ENCODE measurements at places on chromosomes 12 and 14.
A peak's percentile ranks its signal among the peaks of the same experiment; 100 is the strongest.

GRCh38 chr12:118125743-118126118, 10.2 kb upstream of the PEBP1 start:
- DNase-seq = no peak

GRCh38 chr14:75864352-75864751, 117.4 kb downstream of the TGFB3 start:
- DNase-seq = no peak

DNA sequence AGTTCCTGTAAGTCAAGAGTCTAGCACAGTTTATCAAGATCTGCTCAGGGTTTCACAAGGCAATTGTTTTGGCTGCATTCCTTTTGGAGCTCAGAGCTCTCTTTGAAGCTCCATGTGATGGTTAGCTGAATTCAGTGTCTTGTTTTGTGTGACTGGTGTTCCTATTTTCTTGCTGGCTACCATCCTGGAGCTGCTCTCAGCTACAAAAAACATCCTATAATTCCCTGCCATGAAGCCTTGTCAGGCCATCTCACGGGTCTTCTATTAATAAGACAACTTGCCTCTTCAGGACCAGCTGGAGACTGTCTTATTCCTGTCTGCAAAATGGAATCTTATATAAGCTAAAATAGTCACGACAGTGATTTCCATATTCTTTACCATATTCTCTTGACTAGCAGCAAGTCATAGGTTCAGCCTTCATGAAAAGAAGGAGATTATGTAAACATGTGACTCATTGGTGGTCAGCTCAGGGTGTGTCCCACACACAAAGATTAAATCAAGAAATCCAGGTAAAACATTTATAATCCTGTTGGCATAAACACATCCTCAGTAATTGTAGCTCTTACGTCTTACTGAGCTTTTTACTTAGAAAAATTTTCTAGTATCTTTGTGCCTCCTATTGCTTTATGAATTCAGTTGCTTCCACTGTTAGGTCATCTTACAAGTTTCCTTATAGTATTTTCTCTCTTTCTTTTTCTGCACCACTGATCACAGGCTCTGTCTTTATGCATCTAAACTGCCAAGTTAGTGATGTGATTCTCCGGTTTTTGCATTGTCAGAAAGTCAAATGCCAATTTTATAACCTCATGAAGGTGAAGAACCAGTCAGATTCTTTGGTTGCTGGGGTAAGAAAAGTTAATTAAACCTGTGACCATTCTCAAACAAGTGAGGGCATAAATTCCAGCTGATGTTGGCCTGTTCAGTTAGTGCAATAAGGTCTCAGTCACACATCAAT, 378.5 kb upstream of the MGAT4C start:
- DNase-seq = no peak

GRCh38 chr12:15700595-15700994, 88.6 kb downstream of the EPS8 start:
- peak; percentile 70 for DNase-seq

- DNase-seq = no peak
Measured at GRCh38 chr12:32895688-32896431, 717 bp downstream of the PKP2 start.

DNA sequence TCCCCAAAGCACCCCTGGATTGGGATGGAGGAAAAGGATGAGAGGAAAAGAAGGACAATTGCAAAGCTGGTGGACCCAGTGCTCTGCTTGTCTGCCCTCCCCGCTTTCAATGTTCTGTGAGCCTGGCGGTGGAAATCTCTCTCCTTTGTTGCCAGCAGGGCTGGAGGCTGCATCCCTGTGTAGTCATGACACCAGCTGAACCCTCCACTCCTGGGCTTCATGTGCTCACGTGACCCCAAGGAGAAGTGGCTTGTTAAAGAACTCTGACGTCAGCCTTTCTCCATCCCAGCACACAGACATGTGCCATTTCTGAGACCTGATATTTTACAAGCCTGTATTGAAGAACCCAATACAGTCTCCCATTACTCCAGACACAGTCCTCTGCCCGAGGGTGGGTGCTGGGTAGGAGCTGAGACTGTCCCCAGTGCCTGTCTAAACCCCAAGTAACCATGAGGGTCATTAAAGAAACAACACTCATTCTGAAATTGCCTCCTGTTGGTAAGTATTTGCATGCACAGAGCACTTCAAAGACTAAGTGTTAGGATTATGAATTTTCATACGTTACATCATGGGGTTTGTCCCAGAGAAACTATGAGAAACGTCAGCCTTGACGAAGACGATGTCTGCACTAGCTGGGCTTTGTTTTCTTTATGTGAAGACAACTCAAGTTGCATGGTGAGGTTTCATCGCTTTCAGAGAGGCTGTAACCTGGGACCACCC, 21.7 kb downstream of the GALNT16 start:
- DNase-seq = no peak

GRCh38 chr12:3992945-3993344, 119.7 kb upstream of the PARP11 start:
- peak; percentile 18 for DNase-seq

GRCh38 chr14:51630987-51631386, 20.7 kb upstream of the FRMD6 start:
- no peak for DNase-seq

DNA sequence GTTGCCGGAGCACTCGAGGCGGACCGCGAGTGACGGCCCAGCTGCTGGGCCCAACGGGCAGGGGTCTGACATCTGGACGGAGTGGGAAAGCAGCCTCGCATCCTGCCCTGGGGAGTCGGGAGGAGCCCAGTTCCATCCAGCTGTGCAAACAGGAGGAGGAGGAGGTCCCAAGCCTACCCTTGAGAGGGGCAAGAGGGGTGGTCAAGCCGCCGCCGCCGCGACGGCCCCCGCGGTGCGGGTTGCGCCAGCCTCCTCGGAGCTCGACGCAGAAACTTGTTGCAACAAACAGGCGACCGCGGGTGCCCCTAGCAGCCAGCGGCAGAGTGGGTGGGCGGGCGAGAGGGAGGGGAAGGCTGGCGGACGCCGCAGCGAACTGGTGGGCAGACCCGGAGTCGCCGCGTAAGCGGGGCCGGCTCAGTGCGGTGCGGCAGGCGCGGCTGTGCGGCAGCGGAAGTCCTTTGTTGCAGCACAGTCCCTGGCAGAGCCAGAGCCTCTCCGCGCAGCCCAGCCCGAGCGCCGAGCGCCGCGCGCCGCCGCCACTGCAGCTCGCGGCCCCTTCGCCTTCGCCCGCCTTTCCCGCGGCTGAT, at the start of gene ZBTB1:
Gene ZBTB1 (plus strand): TSS at position 461 of the 587 bp plus-strand sequence. CDS start 16,735 bp downstream, outside the sequence.
- no peak for DNase-seq

- no peak for DNase-seq
Measured at GRCh38 chr14:29274890-29275596, 508.5 kb downstream of the FOXG1 start.

DNA sequence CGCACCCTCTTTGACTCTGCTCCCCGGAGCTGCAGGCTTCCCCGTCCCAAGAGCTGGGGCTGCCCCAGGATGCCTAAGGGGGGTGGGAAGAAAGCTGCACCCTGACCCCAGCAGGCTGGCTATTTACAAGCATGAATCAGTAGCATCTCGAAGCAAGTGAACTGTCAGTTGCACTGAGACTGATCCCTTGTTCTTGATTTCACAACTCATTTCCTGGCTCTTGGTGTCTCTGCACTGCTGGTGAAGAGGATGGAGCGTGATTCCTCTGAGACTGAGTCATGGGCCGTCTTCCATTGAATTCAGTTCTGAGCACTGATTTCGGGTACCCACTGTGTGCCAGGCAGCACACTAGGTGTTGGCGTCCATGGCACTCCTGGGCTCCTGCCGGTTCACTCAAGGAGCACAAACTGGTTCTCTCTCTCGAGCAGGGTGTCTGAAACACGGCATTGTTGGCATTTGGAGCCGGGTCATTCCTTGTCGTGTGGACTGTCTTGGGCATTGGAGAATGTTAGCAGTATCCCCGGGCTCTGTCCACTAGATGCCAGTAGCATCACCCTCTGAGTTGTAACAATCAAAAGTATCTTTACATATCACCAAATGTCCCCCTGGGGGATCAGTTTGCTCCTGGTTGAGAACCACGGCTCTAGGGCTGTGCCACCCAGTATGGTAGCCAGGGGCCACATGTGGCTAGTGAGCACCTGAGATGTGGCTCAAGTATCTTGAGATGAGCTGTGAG, 86.9 kb downstream of the RIN3 start:
- peak; percentile 77 for DNase-seq

- no peak for DNase-seq
Measured at GRCh38 chr14:20757965-20758364, 10.2 kb upstream of the EDDM3B start.

DNA sequence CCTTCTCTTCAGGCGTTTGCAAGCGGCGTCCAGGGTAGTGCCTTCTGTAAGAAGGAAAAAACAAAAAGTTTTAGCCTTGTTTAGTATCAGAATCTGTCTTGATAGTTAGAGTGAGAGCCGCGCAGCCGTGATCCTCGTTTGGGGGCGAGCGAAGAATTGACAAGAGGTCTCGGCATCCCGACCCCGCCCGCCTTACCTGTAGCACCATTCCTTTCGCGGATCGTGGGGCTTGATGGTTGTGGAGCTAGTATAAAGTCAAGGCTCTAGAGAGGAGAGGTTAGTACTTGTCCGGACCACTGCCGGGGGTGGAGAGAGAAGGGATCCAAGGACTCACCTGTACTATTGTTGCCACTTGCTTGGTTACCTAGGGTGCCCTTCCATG, 494 bp downstream of the TMTC3 start:
- DNase-seq = no peak

GRCh38 chr12:97482143-97482693, 19.6 kb downstream of the RMST start:
- no peak for DNase-seq

DNA sequence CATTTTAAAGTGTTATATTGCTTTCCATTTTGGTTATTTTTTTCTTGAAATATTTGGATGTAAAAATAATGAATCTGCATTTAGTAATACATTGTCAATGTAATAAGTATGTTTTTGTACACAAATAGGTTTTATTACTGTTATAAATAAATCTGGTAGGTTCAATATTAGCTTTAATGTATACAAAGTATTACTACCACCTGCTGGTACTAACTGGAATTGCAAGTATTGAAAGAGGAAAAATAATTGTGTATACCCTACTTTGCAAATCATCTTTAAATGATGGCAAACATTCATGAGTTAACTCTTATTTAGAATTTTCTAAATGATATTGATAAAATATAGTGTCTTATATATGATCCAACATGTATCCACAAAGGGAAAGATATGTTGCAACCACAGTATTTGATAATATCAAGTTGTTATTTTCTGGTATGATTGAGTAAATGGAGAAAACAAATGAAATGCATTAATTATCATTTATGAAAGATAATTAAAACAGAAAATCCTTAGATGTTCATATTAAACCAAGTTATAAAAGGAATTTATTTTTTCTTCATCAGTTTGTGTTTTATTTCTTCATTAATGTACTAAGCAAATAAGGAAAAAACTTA, 3.2 kb downstream of the OR4K2 start:
- no peak for DNase-seq

DNA sequence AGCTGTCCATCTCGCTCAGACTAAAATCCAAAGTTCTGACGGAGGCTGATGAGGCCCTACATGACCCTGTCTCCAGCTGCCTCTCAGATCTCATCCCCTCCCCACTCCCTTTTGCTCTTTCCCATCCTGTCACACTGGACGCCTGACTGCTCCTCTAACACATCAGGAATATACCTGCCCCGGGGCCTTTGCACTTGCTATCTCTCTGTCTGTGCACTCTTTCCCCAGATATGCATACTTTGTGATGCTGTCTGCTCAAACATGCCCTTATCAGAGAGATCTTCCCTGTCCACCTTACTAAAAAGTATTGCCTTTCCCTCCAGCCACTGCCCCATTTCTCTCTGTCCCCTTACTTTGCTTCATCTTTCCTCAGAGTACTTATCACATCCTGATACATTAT, 238.8 kb downstream of the ANO2 start:
- no peak for DNase-seq

GRCh38 chr12:12723681-12724420, 6.7 kb downstream of the CDKN1B start:
- no peak for DNase-seq

DNA sequence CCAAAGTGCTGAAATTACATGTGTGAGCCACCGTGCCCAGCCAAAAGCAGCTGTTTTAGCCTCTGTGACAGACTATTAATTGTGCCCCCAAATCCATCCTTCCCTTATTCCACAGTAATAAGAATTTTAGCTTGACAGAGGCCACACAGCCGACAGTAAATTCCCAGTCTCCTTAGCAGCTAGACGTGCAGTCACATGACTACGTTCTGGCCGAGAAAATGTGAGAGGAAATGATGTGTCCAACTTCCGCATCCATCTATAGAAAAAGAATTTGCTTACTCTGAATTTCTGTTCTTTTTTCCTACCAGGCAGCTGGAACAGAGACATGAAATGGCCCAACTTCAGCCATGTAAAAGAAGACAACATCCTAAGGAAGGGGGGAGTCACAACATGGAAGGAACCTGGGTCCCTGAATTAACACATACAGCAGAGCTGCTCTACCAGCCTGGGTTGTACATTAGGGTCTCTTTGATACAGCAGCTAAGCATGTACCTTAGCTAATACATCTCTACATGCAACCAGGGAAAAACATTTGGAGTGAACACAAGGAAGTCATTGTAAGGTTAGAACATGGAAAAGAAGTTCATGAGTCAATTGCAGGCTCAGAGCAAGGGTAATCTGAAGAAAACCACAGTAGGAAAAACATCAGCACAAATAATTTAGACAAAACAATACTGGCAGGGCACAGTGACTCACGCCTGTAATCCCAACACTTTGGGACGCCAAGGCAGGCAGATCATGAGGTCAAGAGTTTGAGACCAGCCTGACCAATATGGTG, 35.5 kb downstream of the CIT start:
- DNase-seq = no peak

DNA sequence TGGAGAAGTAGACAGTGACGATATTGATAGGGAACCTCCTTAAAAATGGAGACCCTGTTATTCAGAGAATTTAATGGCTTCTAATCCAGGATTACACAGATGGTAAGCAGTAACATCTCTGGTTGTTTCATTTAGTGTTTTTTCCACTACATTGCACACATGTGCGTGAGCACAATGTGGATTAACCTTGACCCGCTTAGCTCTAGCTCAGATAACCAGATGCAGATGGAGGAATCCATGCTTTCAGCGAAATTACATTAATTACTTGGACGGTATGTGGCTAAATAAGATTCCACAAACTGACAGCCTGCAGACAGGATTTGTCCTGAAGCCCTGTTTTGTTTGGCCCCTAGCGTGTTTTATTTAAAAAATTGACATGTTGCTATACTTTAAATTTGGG, 378.4 kb downstream of the CCDC91 start:
- no peak for DNase-seq

- no peak for DNase-seq
Measured at GRCh38 chr12:99413751-99414150, 233.8 kb upstream of the GARIN6 start.

DNA sequence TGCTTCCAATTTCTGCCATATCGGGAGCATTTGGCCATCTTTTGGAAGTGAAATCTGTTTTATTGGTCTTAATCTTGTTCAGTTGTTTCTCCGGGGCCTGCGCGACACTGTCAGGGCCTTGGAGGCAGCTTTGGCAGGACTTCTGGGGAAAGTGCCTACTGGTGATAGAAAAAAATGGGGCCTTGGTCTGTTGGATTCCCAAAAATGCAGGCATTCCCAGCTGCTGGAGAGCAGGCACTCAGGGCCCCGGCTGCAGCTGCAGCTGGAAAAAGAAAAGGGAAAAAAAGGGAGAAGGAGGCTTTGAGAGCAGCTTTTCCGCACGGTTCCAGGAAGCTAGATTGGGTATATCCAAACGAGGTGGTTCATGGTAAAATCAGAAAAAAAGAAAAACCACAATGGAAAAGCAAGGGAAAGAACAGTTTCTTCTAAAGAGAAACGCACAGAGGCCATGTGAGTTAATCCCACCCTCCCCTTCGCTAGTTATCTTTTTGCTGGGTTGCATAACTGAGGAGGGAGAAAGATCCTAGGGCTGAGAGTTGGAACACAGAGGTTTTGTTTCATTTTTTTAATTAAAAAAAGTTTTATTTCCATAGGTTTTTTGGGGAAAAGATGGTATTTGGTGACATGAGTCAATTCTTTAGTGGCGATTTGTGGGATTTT, 134.7 kb upstream of the RFLNA start:
- no peak for DNase-seq
